ENCODE measurements at places on chromosomes 1 and 21. TPM values are rescaled to one million over a fixed set of nuclear protein-coding genes. Genes with fewer than 3 reads are reported as not detected.

DNA sequence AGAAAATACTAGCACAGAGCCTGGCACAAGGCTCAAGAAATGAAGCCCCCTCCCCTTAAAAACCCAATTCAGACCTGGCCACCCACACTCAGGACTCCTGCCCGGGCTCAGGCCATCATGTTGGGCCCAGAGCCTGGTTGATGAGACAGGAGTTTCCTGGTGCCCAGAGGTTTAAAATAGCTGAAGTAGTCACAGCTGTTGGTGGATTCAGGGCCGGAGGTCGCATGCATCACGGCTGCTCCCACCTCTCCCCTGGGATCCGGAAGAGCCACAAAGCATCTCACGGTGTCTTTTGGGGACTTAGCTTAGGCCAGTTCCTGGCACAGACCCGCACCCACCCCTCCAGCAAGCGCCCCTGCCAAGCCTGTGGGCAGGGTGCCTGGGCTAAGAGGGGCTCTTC lies 2.6 kb upstream of the PADI2 start:
- H3K4me3 ChIP-seq, result no peak overlapping the region
- no peak for DNase-seq
- peaks cover 11% of the 10 kb centered on the region for H3K4me1 ChIP-seq
- no peaks in the 10 kb centered on the region for H3K27me3 ChIP-seq

- no peaks in the 10 kb centered on the region for H3K36me3 ChIP-seq
- no peaks in the 10 kb centered on the region for H3K4me1 ChIP-seq
- no peaks in the 10 kb centered on the region for H3K27me3 ChIP-seq
- peak; percentile 71 for DNase-seq
- no peak overlapping the region for H3K4me3 ChIP-seq
- H3K27ac ChIP-seq, result peak overlapping the region; percentile 53
These were observed 13.5 kb downstream of the CITED4 start for GRCh38 chr1:40848530-40849189.

- no peak overlapping the region for H3K4me3 ChIP-seq
- no peaks in the 10 kb centered on the region for H3K27me3 ChIP-seq
- no peaks in the 10 kb centered on the region for H3K36me3 ChIP-seq
- H3K27ac ChIP-seq, result no peak overlapping the region
- no peak for DNase-seq
- peaks cover 4% of the 10 kb centered on the region for H3K4me1 ChIP-seq
These were observed 6.9 kb downstream of the CAMK1G start for GRCh38 chr1:209590405-209590804.

DNA sequence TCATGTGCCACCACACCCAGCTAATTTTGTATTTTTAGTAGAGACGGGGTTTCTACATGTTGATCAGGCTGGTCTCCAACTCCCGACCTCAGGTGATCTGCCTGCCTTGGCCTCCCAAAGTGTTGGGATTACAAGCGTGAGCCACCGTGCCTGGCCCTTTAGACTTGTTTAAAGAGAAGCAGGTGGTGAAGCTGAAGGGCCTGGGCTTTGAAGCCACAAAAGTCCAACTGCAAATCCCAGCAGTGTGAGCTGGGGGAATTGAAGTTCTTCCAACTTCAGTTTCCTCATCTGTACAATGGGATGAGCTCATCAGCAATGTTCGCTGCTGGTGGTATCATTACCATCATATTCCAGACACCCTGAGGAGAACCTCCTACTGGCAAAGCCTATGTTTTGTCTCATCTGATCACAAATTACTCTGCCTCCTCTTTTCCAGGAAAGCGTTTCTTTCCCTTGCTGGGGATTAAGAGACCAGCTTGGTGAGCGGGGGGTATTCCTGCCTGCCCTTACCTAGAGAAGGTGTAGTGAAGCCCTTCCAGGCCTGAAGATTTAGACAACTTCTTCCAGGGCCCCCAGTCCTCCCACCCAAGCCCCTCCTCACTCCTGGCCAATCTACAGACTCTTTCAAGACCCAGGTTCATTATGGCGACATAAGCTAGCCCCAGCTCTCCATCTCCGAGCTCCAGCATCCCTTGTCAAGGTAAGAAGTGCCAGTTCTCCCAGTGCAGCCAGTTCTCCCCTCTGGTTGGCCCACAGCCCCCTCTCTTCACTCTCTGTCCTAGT lies 2.4 kb upstream of the SHISA4 start:
- no peak overlapping the region for H3K4me3 ChIP-seq
- no peak overlapping the region for H3K27ac ChIP-seq
- H3K27me3 ChIP-seq, result no peaks in the 10 kb centered on the region
- DNase-seq, result peak; percentile 15
- H3K4me1 ChIP-seq, result peaks cover 11% of the 10 kb centered on the region

DNA sequence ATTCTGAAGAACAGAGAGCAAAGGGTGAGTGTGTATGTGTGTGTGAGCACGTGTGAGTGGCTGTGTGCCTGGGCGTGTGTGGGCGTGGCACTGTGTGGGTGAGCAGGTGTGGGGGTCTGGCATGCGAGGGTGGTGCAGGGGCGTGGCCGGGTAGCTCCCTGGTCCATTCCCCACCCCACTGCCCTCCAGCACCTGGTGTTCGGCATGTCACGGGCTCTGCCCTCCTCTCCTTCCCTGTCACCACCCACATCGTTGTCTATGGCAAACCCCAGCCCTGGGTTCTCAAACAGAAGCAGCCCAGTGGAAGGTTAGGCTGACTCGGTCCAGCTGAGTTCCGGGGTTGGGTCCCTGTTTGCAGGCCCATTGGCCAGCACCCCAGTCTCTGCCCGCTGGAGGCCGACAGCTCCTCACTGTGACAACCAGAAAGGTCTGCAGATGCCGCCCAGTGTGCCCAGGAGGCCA lies 39.8 kb downstream of the UBE2G2 start:
- H3K27me3 ChIP-seq, result no peaks in the 10 kb centered on the region
- no peaks in the 10 kb centered on the region for H3K36me3 ChIP-seq
- H3K4me1 ChIP-seq, result peaks cover 7% of the 10 kb centered on the region
- no peak overlapping the region for H3K4me3 ChIP-seq
- DNase-seq, result no peak

DNA sequence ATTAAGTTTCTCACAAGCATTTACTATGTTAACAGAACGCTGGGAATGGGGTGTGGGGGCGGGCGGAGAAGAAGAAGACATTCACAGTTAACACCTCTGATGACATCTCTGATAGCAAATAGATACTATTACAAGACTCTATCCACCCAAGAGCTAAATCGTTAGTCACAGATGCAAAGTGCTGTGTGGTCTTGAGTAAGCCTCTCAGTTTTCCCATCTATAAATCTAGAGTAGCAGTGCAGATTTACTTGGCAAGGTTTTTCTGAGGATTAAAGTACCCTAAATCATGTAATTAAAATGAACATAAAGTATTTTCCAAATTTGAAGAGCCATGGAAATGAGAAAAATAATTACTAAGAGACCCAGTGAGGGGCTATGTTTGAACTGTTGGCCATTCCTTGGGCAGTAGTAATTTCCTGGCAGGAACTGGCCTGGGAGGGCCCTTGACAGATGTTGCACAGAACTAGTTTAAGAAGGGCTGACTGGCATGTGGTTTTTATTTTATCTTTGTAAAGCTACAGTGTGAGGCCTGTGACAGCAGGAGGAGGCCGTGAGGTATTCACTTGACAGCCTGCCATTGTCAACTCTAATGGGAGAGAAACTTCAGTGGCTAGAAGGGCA lies 58.7 kb upstream of the APOBEC4 start:
- no peaks in the 10 kb centered on the region for H3K27me3 ChIP-seq
- no peak for DNase-seq
- H3K36me3 ChIP-seq, result no peaks in the 10 kb centered on the region
- no peak overlapping the region for H3K4me3 ChIP-seq

DNA sequence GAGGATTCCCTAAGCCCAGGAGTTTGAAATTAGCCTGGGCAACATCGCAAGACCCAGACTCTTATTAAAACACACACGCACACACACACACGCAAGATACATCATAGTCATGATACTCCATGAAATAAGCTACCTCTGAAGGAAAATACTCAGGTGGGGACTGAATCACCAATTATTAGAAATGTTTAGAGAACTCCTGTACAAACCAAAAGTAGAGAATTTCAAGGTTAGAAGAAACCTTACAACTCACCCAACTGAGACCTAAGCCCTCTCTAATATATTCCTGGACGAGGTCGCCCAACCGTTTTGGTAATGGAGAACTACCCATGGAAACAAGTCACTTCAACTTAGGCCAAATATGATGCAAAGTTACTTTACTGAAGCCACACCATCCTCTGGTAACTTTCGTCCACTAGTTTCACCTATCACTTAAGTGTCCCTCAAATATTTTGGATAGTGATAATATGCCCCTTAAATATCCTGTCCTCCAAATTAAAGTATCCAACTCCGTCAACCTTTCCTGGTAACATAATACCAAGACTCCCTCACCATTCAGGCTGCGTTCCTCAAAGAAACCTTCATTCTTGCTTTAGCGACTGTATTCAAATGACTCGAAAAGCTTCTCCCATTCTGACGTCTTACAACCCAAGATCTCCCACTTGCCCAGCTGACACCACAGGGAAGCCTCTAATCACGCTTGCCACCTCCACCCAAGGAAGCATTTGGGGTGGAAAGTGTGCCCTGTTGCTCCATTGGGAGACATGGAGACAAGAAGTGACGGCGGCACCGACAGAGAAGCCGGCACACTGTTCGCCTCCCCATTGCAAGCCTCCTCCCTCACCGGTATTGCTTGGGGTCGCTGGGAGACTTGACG lies 856 bp downstream of the NRDC start:
- DNase-seq, result no peak
- no peaks in the 10 kb centered on the region for H3K36me3 ChIP-seq
- no peaks in the 10 kb centered on the region for H3K4me1 ChIP-seq

DNA sequence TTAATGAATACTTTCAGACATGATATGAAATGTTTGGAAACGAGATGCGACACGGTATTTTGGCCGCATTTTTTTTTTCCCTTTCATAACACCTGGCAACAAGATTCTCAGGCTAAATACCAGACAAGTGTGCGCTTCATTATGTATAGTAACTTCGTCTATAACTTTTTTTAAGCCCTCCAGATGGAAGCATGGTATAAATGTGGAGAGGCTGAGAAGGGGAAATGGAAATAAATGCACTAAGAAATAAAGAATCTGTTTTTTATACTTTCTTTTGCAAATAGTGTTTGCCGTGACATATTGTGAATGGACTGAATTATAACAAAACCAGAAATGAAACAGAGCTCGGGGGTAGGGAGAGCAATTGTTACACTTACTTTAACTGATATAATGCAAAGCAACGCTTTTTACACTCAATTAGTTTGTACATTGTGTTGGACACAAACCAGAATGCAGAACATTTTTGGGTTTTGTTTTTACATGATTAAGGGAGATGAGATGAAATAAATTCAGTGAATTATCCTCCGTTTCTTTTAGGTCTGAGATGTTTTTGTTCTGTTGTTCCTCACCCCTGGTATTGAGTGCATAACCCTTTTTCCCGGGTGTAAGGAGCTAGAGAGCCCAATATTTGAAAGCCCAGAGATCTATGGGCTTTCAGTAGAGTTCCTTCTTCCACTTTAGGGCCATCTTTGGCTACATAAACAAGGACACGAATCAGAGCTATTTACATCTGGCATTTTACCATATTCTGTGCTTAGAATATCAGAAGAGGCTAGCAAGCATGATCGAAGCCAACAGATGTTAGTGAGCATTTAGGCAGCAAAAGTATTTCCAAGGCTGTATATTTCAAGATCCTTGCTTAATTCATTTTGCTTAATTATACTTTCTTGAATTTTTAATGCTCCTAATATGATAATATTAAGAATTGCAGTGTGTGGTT lies 478.0 kb downstream of the CAMTA1 start:
- H3K27ac ChIP-seq, result no peak overlapping the region
- no peak overlapping the region for H3K4me3 ChIP-seq
- no peaks in the 10 kb centered on the region for H3K27me3 ChIP-seq
- no peak for DNase-seq
- no peaks in the 10 kb centered on the region for H3K36me3 ChIP-seq
- no peaks in the 10 kb centered on the region for H3K4me1 ChIP-seq

LAPTM5 gene
- total RNA-seq, result 0.14 TPM

TNNI3K gene
- not detected for total RNA-seq

TOE1 gene
- total RNA-seq, result 19.0 TPM

MXRA8 gene
- 4.9 TPM for total RNA-seq
